ENCODE measurements at places on chromosomes 2 and 18.

- DNase-seq, result no peak
These were observed 15.6 kb upstream of the PPP1CB start for GRCh38 chr2:28736034-28736433.

GRCh38 chr2:226121046-226121738, 678.4 kb downstream of the IRS1 start:
- DNase-seq, result no peak

DNA sequence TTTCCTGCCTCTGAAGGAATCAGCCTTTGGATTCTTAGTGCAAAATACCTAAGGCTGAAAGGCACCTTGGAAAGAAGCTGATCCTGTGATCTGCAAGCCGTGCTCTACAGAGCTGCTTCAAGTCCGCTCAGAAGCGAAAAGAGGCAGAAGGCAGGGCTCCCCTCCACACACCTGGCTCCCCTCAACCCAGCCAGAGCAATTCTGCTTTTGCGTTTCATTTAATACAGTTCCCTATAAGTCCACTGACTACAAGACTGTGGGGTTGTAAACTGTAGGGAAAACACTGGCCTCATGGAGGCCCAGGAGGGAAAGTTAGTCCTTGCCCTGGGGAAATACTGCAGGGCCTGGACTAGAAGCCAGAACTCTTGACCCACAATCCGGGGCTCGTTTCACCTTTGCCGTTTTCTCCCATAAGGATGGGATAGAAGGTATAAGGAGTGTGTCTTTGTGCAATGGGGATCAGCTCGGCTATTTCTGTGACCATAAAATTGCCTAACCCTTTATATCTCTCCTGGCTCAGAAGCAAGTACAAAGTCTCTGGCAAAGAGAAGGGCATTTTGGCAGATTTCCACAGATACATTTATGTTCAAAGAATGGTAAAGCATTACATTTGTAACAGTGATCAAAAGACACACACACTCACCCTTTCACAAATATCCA, 95.8 kb upstream of the TEX51 start:
- DNase-seq, result no peak

- DNase-seq, result no peak
These were observed 80.1 kb downstream of the XDH start for GRCh38 chr2:31334311-31335026.

DNA sequence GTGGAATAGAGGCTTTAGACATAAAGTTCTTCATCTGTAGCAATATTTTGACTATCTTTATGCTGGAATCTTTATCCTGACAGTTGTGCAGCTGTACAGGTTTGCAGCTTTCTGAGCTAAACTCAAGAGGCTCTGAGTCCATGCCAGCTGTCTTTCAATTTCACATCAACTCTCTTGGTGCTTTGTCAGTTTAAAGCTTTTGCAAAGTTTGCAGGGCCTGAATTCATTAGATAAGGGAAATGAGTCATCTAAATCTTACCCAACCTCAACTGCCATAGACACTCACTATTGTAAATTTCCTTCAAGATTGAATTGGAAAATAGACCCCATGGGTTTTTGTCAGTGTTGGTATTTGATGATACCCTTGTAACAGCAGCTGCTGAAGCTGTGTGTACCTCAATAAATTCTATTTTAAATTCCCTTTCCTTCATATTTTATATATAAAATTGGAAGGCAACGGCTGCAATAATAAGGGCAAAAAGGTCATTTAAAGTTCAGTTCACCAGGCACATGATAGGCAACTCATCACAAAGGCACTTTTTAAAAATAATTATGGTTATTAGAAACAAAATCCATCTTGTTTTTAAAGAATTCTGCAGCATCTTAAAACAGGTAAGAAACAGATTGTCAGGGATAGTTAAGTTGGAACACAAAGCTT, 169.9 kb upstream of the SLC39A10 start:
- DNase-seq, result no peak

GRCh38 chr2:224319750-224320149, 82.2 kb downstream of the FAM124B start:
- no peak for DNase-seq

DNA sequence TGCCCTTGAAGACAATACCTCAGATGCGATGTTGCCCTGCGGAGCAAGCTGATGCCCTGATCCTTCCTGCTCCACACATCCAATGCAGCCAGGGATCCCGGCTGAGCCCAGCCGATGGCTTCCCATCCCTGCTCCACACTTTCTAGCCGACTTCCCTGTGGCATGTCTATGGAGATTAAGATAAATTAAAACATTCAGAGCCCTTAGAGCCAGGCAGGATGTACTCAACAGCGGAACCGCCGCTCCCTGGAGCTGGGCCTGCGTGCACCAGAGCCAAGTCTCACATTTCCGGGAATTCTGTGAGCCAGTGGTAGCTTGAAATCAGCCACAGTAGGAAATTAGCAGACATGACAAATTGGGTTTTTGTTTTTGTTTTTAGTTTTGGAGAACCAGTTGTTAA, 620.6 kb downstream of the GALR1 start:
- no peak for DNase-seq

- no peak for DNase-seq
These were observed 4.7 kb upstream of the THNSL2 start for GRCh38 chr2:88165332-88166003.

- DNase-seq, result peak; percentile 39
These were observed 36.7 kb downstream of the PROC start for GRCh38 chr2:127454595-127455565.

DNA sequence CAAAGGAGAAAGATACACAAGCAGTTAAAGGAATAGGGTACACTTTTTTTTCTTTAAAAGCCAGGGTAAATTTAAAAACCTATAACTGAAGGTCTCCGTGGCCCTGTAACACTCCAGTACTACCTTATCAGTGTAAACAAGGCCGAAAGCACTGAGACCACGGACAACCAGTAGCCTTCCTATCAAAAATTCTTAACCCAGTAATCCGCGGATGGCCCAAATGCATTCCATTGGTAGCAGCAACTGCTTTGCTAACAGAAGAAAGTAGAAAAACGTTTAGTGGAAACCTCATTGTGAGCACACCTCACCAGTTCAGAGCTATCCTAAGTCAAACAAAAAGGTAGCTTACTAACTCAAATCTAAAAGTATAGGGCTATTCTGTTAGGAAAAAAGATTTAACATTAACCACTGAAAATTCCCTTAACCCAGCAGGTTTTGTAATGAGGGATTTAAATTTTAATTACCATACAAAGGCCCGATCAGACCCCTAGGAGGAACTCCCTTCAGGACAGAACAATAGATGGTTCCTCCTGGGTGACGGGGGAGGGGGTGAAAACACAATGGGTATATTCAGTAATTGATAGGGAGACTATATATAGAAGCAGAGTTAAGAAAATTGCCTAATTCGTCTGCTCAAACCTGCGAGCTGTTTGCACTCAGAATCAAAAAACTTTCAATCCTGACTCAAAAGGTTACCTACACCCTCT, 50.8 kb upstream of the CWC22 start:
- DNase-seq, result no peak

- DNase-seq, result no peak
These were observed 39.1 kb upstream of the DLX1 start for GRCh38 chr2:172046080-172046678.

GRCh38 chr18:54718408-54718773, 109.9 kb upstream of the RAB27B start:
- no peak for DNase-seq

GRCh38 chr18:32048507-32049091, 30.0 kb downstream of the RNF125 start:
- DNase-seq, result no peak

DNA sequence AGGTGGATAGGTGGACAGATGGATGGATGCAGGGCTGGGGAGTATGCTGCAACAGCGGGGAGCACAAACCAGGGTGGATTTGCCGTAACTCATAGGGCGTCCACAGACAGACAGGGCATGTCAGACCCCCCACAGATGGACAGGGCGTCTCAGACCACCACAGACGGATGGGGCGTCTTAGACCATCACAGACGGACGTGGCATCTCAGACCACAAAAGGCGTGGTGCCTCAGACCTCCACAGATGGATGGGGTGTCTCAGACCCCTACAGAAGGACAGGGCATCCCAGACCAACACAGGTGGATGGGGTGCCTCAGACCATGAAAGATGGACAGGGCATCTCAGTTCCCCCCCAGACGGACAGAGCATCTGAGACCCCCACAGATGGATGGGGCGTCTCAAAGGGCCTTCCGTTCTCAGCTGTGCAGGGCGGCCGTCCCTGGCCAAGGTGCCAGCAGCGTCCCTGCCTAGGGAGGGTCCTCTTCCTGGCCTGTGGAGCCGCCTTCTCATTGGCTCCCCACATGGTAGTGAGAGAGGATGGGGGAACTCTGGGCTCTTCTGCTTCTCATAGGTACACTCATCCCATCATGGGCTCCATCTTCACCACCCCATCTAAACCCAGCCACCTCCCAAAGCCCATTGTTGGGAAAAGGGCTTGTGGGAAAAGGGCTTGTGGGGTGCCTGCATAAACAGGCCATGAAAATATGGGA, 2.1 kb downstream of the ANKMY1 start:
- no peak for DNase-seq

GRCh38 chr2:200090683-200091082, 135.3 kb downstream of the MAIP1 start:
- DNase-seq, result peak; percentile 12

Measured in retina (tissue), 1 donor.